Neural crest cell (in vitro differentiated cells): ENCODE measurements at places on chromosomes 2 and 18.

DNA sequence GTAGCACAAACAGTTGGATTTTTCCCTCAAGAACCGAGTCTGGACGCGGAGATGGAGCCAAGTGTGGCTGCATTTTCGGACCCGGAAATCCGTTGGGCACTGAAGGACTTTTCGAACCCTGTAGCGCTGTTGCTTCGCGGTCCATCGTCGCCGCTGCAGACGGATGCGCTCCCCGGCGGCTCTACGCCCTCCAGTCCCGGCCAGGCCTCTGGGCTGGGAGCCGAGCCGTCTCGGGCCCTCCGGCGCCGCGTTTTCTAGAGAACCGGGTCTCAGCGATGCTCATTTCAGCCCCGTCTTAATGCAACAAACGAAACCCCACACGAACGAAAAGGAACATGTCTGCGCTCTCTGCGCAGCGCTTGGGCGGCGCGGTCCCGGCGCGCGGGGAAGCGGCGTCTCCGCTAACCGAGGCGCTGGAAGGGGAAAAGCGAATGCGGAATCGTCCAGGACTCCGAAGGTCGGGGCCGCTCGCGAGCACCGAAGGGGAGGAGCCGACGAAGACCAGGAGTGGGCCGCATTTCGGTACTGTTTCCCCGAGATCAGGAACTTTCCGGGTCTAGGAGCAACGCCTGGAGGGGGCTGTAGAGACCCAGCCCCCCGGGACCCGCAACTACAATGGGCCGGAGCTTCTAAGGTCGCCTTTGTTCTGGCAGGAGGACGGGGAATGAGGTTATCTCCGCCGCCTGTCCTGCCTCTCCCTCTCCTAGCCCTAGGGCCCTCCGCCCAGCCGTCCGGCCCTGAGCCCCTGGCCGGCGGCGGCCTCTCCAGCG lies 3.2 kb downstream of the EMX1 start:
- DNase-seq = peak; percentile 23

- no peak for DNase-seq
Observed at GRCh38 chr2:219384083-219384713, 3.5 kb downstream of the DNPEP start.

GRCh38 chr2:31150120-31150670 lies 12.0 kb upstream of the GALNT14 start:
- no peak for DNase-seq

GRCh38 chr2:73293534-73294171 lies at the start of gene EGR4:
Gene EGR4, minus strand, starts transcription at chr2:73293548. Its CDS starts 231 bp downstream, at chr2:73293317.
- DNase-seq = peak; percentile 36
